ENCODE measurements at places on chromosomes 13 and 19. TPM values are rescaled to one million over a fixed set of nuclear protein-coding genes. Genes with fewer than 3 reads are reported as not detected.

BEST2 gene
- not detected for total RNA-seq

GRCh38 chr13:64847767-64848166, 2382.4 kb downstream of the PCDH9 start:
- no peak for DNase-seq

GRCh38 chr13:50757008-50757407, 86.5 kb downstream of the DLEU7 start:
- DNase-seq = no peak

DNA sequence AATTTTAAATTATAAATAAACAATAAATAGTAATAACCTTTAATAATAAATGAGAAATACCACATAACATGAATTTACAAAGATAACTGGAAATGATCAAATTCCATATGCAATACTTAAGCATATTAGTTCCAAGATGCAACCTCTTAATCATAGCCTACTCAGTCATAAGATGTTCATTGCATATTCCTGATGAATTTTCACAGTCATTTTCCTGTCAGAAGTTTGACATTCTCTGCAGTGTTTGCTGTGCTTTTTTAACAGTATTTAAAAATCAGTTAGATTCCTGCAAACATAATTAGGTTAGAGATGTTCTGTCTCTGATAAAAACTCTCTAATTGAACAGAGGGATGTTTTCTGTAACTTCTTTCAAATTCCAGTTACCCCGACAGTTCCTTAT, 28.6 kb upstream of the HTR2A start:
- no peak for DNase-seq

All from natural killer cell treated with Interleukin-12 subunit alpha and Interleukin-12 subunit beta and Interleukin-15 and Interleukin-18, amount 100 ng/mL, for 72 hours (primary cell).